ENCODE measurements at places on chromosomes 7 and 10.

DNA sequence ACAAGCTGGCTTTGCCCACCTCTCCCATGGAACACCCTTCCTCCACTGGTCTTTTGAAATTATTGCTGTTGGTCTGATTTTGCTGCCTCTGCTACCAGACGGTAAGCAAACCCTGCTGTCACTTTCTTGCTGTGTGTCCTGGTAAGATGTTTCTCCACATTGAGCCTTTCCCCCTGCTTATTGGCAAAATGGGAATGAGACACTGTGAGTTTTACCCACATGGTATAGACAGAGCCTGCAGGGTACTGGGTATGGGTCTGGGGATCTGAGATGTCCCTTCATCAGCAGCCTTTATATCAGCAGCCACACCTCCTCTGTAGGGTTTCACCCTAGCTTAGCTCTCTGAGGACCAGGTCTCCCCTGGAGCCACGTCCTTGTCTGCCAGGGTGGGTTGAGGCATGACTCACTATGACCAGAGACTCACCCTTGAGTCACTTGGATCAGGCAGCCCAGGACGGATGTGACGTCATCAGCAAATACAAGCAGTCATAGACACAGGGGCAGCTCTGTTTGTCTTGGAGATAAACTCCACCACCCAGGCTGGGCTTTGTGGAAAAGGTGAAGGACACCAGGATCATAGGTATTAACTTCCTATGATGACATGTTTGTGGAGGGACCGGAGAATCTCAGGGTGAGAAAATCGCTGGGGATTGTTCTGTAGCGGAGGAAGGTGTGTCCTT lies 17.9 kb upstream of the BAIAP2L1 start:
- DNase-seq, result no peak

GRCh38 chr7:55438757-55439525 lies 73.8 kb downstream of the LANCL2 start:
- no peak for DNase-seq

DNA sequence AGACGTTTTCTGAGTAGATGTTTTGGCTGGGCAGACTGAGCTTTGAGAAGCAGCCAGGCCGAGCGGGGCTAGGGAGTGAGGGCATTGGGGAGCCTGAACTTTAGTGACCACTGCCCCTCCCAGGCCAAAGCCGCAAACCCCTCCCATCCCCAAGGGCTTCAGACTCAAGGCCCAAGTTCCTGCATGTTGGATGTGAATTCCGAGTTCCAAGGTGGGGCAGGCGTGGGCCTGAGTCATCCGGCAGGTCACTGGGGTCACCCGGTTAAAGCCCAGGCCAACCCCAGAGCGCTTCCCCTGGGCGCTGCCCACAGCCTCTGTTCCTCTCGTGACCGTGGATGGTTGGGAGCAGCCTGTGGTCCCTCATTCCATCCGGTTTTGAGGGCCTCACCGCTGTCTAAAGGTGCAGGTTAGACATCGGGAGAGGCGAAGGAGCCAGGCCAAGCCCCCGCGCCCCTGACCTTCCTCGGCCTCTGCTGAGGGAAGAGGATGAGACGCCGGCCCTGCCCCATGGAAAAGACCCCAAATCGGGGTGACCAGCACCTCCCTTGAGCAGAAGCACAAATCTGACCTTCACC lies 6.9 kb upstream of the PDGFA start:
- no peak for DNase-seq

GRCh38 chr7:106346167-106346677 lies 61.4 kb upstream of the NAMPT start:
- DNase-seq, result no peak

- no peak for DNase-seq
Measured at GRCh38 chr7:94054130-94054529, 50.0 kb upstream of the BET1 start.

GRCh38 chr10:75672842-75673241 lies 241.4 kb downstream of the LRMDA start:
- DNase-seq, result no peak

DNA sequence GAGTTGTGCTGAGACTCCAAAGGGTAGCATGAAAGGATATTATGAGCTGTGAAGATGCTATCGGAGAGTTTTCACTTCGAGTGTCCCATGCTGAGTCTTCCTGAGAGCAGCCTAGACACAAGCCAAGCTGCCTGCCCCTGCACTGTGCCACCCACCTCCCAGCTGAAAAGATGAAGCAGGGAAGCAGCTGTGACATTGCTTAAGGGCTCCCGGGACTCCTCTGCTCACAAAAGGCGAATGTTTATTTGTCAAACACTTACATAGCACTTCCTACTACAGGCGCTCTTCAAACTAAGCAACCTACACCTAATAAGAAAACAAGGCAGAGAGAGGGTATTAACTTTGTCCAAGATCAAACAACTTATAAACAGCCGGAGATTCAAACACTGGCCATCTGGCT lies 95.6 kb downstream of the OSBPL3 start:
- DNase-seq, result no peak

GRCh38 chr7:33503014-33503413 lies 373.6 kb downstream of the BBS9 start:
- DNase-seq, result no peak

DNA sequence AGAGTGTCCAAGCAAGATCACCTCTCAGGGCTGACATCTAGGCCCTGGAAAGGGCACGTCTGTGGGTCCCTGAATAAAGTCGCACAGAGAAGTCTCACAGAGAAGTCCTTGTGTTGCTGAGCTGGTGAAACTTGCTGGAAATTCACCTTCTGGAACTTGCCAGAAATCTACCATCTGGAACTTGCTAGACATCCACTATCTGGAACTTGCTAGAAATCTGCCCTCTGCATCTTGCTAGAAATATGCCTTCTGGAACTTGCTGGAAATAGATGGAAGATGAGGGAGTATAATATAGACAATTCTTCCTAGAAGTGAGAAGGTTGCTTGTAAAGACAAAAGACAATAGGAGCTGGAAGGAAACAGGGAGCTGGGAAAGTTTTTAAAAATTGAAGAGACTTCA lies 5.4 kb upstream of the TAX1BP1 start:
- no peak for DNase-seq

DNA sequence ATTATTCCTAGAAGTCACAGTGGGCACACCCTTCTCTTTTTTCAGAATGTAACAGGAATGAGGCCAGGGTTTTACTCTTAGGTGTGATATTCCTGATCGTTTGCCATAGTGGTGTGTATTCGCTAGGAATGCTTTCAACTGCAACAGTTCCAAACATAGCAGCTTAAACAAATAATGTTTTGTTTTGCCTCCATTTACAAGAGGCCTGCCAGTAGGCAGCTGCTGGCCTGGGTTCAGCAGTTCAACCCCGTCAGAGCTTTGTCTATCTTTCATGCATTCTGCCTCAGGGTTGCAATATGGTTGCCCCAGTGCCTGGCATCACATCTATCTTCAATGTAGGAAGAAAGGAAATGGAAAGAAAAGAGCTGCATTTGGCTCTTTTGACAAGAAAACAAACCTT lies 21.7 kb upstream of the RET start:
- DNase-seq, result no peak

GRCh38 chr10:12628964-12629766 lies 279.8 kb downstream of the CAMK1D start:
- no peak for DNase-seq

DNA sequence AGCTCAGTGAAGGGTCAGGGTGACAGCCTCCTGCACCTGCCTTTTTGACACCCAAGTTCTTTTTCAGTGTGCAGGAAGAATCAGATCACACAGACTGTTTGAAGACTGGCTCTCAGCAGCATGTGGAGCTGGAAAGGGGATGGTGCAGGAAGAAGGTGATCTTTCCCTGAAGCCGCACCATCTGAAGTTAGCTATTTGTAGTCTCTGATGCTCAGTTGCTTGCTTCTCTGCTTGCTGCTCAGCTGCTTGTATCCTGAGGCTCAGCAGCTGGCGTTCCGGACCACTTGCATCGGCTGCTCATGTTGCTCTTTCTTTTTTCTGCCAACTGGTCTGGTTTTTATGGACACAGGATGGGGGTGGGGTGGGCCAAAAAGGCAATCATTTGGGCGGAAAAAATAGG lies 15.8 kb upstream of the DNMBP start:
- no peak for DNase-seq
